Esophagus squamous epithelium (tissue), 5 donors: ENCODE measurements at places on chromosomes 7 and 10. TPM values are rescaled to one million over a fixed set of nuclear protein-coding genes. Genes with fewer than 3 reads are reported as not detected.

EN2 gene
- not detected for total RNA-seq

CHRM2 gene
- total RNA-seq: not detected

AKR1C4 gene
- not detected for total RNA-seq

FFAR4 gene
- not detected for total RNA-seq

LIPF gene
- not detected for total RNA-seq

IRF5 gene
- 20.5 TPM for total RNA-seq
